ENCODE measurements at places on chromosomes 11 and 22.

GRCh38 chr11:131430473-131431208 lies 60.2 kb downstream of the NTM start:
- DNase-seq: no peak

DNA sequence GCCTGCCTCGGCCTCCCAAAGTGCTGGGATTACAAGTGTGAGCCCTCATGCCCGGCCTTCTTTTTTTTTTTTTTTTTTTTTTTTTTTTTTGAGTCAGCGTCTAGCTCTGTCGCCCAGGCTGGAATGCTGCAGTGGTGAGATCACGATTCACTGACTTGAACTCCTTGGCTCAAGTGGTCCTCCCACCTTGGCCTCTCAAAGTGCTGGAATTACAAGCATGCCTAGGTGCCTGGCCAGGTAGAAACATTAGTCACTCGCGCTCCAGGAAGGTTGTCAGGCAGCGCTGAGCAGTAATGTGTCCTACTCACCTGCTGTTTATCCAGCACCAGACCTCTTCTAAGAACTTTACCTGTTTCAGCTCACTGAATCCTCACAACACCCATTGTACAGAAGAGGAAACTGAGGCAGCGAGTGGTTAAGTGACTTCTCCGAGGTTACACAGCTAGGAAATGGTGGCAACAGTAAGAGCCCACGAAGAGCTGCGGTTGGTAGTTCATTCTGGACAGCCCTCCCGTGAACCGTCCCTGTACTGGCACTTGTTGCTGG lies 496 bp upstream of the CST6 start:
- DNase-seq: peak; percentile 95

DNA sequence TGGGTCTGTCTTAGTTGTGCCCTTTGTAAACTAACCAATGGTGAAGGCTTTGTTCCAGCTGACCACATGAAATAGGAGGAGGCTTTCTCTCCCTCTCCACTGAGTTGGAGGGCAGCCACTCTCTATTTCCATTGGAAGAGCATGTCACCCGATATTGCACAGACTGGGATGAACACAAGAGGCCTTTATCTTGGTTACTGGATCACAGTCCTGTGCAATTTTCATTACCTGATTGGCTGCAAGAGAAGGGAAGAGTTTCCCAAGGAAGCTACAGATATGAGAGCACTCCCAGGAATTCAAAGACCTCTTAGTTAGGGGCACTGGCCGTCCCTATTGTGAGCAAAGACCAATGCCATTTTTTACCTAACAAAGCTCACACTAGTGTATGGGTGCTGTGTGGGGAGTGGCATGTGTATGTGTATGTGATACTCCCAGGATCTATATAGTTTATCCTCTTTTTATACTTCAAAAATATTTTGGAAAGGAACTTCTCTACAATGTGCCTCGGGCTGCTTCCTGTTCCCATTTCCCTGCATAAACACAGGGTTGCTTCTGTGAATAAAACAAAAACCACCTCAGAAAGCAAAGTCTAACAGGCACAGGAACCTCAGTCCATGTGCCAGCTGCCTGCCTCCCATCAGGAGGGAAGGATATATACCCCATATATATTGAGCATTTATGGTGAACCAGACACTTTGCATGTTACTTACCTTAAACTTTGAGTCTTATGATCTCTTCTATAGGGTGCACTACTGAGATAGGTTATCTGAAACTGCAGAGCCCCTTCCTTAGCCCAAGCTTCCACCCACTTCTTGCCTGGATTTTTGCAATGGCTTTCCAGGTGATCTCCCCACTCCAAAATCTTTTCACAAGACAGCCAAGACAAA lies 126.5 kb downstream of the RASSF10 start:
- peak; percentile 46 for DNase-seq

GRCh38 chr11:2313051-2313951 lies 11.5 kb downstream of the TSPAN32 start:
- no peak for DNase-seq

DNA sequence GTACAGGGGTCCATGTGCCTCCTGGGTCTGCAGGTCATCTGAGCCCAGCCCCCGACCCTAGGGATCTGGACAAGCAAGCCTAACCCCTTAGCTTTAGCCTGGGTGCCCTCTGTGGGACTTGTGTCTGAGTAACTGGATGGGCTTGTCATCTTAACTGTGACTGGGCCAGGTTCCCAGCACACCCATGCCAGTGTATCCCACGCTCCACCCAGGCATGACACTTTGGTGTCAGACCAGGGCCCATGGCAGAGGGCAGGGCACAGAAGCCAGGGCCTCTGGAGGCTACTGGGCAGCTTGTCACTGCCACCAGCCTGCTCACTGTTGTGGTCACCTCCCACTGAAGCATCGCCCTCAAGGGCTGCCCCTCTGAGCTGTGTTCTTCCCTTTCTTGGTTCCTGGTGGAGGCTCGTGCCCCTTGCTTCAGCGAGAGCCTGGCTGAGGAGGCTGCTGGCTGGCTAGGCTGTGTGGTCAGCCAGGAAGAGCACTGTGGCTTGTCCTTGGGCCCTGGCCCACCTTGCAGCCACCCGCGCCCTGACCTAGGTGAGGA lies 80.8 kb downstream of the ST3GAL4 start:
- DNase-seq: no peak

GRCh38 chr11:2716376-2717095 lies 16.7 kb upstream of the KCNQ1OT1 start:
- no peak for DNase-seq

DNA sequence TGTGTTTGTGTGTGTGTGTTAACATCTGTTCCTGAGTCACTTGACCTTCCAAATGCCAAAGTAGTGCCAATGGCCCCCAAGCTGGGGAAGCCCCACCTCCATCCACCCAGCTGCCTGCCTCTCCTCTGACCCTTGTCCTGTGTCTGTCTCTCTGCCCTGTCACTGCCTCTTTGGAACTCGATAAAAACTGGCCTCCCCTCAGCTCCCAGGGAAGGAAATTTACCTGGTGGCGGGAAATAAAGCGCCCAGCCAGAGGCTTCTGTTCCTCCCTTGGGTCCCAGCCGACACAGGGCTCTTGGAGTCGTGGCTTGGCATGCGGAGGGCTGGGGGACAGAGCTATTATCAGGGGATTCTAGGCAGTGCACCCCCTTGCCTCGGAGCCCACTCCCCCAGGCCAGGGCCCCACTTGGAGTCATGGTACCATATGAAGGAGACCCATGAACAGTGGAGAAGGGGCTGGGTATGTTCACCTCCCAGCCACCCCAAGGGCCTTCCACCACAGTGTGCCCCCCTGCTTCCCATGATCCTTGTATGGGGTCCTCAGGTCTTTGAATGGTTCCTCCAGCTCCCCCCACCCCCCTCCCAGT lies 6.2 kb downstream of the KCNC1 start:
- DNase-seq: no peak

GRCh38 chr11:112320668-112321067 lies 60.0 kb upstream of the PLET1 start:
- DNase-seq: no peak

DNA sequence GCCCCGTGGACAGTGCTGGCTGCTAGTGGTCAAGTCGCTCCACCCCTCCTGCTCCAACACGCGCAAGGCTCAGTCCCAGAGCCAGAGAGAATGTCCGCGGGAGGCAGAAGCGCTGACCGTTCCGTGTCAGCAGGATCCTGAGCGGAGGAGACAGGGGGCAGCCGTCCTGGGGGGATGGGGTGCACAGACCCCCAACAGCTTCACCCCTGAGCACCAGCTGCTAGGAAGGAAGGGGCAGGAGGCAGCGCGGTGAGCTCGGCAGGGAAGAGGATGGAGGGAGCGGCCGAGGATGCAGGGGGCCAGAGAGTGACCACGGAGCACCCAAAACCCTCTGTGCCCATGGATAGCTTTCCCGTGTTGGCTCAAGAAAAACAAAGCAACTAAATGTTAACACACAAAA lies 6.4 kb upstream of the TTLL8 start:
- no peak for DNase-seq

DNA sequence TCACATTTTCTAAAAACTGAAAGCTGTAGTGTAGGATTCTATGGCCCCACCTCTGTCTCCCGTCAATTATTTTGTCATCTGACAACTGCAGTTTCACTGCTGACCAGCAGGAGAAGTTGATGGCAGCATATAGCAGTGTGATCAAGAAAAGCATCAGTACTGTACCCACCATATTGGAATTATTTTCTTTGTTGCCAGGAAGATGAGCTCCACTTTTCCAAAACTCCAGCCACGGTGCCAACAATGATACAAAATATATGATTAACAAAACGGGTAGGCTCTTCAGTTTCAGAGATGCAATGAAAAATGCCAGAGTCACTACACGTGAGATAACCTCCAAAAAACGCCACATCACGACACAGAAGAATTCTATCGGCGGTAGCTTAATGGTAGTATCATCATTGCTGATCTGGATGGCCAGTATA lies 41.3 kb downstream of the XKR3 start:
- peak; percentile 48 for DNase-seq
